HCEC 1CT (cell line): ENCODE measurements at places on chromosomes 4 and X.

DNA sequence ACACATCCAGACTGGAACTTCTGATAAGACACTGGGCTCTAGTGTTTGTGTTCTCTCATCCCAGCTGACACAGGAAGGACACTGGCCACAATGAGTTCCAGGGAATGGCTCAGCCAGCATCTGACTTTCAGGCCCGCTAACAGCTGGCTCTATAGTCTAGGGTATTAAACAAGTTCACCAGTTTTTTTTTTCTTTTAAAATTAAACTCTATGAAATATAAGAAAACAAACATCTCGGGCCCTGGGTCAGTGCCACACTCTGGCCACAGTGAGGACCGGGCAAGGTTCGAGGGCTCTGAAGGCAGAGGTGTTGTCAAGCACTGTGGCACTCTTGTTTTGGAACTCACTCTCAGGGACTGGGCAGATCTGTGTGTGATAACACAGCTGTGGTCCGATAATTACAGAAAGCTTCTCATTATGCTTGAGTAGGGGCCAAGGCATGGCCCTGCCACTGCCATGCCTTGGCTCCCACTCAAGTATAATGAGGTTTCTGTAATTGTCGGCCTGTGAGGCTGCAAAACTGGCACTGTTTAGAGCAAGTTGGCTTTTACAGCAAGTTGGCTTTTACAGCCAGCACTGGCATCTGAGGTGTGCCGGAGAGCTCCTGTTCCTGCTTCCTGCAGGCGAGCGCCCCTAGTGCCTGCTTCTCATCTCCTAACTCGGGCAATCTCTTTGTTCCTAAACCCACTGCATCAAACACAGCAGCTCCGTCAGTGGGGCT is 62.8 kb downstream of the PPP1R2C start:
- no peak for DNase-seq

DNA sequence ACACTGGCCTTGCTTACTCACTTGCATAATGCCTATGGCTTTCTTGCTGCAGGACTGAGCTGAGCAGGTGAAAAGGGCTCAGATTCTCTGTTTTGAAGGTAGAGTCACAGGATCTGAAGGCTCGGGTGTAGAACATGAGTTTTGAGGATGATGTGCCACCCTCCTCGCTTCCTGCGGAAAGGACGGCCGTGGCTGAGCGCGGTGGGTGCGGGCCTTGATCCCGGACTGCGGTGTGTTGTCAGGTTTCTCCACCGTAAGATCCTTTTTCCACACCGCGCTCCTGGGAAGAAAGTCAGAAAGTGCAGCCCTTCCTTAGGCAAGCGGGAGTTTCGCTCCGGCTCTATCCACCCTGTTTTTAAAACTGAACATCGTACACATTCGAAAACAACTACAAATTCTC is 36.2 kb downstream of the ZFP42 start:
- no peak for DNase-seq

GRCh38 chr4:13329963-13330362 is 154.2 kb downstream of the RAB28 start:
- DNase-seq: peak; percentile 40

DNA sequence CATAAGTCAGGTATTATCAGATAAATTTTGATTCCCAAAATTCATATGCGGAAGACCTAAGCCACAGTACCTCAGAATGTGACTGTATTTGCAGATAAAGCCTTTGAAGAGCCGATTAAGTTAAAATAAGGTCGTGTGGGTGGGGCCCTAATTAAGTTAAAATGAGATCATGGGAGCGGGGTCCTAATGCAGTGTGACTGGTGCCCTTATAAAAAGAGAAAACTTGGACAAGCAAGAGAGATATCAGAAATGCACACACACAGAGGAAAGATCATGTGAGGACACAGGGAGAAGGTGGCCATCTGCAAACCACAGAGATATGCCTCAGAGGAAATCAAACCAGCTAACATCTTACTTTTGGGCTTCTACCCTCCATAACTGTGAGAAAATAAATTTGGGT is 236.1 kb downstream of the FBXO8 start:
- DNase-seq: no peak

- peak; percentile 9 for DNase-seq
Observed at GRCh38 chr4:47372561-47372960, 90.9 kb downstream of the COMMD8 start.

GRCh38 chrX:3659761-3660160 is 53.7 kb downstream of the PRKX start:
- no peak for DNase-seq

DNA sequence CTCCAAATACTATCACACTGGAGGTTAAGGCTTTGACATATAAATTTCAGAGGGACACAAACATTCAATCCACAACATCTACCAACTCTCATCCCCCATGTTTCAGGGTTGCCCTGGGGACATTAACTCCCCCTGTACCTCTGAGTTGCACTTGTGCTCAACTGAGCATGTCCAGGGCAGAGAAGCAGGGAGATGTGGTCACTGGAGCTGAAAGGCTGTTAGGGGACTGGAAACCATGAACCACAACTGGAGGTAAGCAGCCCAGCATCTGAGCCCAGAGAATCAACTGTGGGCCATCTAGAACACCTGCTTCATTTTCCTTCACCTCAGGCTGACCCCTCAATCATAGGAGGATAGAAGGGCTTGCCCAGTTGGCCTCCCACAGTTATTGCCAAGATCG is 641.1 kb downstream of the MID1IP1 start:
- DNase-seq: no peak

DNA sequence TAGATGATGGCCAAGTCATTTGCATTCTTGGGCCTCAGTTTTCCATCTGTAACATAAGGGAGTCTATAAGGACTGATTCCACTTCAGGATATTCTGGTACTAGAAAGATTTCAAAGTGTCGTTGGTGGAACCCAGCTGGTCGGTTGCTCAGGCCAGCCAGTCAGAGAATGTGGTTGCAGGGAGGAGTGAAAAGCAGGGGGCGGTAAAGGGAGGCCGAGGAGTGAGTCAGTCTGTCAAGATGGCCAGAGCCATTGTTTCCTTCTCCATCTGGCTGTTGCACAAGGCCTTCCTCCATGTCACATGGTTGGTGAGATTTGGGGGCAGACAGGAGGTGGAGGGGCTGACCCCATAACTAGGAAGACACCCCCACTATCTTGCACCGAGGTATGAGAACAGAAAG is 38.2 kb downstream of the STARD8 start:
- peak; percentile 61 for DNase-seq

GRCh38 chr4:89289312-89289711 is 18.3 kb downstream of the GPRIN3 start:
- no peak for DNase-seq

DNA sequence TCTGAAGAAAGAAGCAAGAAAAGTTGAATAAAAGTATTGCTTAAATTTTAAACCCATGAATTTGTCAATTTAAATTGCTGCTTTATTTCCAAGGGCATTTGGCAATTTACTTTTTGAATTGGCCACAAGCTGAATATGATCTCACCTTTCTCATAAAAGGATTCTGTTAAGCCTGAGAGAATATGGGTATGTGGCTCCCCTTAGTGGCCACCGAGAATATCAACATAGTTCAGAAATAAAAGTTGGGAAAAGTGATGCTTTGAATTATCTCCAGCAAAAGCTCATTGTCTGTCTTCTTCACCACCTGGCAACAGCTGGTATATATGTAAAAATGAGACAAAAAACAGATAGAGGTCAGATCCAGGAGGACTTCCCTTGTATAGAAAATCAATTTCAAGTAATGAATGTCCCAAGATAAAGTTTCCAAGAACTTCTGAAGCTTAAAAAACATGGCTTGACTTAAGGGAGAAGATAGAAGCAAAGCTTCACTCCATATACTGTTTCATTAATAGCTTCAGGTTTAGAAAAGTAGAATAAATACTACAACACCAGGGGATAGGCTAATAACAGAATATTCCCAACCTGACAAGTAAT is 290.7 kb upstream of the FAM241A start:
- peak; percentile 4 for DNase-seq
